Posterior cingulate gyrus (tissue), 11 donors: ENCODE measurements at places on chromosomes 7 and 10.

GRCh38 chr7:80781561-80781979 lies 137.3 kb downstream of the SEMA3C start:
- peak; percentile 86 for DNase-seq

GRCh38 chr7:102181517-102181916 lies 105.2 kb upstream of the SH2B2 start:
- no peak for DNase-seq

DNA sequence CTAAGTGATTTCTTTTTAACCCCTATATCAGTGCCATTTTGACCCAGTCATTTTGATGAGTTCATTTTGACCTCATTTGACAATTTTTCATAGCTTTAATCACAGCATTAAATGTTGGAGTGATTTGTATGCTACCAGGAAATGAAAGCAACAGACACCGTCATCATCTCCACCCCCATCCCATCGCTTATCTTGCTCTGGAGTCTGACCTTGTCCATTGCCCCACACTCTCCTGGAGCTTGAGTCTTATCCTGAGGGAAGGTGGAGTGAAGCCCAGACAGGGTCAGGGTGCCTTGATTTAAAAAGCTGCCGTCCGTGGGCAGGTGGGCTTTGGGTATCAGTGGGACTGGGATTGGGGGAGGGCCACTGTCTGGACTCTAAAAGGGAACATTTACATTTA lies 94.7 kb upstream of the JCAD start:
- DNase-seq, result no peak

GRCh38 chr10:86583983-86584382 lies 62.4 kb upstream of the WAPL start:
- no peak for DNase-seq

GRCh38 chr7:77760809-77761453 lies 37.3 kb downstream of the TMEM60 start:
- no peak for DNase-seq

DNA sequence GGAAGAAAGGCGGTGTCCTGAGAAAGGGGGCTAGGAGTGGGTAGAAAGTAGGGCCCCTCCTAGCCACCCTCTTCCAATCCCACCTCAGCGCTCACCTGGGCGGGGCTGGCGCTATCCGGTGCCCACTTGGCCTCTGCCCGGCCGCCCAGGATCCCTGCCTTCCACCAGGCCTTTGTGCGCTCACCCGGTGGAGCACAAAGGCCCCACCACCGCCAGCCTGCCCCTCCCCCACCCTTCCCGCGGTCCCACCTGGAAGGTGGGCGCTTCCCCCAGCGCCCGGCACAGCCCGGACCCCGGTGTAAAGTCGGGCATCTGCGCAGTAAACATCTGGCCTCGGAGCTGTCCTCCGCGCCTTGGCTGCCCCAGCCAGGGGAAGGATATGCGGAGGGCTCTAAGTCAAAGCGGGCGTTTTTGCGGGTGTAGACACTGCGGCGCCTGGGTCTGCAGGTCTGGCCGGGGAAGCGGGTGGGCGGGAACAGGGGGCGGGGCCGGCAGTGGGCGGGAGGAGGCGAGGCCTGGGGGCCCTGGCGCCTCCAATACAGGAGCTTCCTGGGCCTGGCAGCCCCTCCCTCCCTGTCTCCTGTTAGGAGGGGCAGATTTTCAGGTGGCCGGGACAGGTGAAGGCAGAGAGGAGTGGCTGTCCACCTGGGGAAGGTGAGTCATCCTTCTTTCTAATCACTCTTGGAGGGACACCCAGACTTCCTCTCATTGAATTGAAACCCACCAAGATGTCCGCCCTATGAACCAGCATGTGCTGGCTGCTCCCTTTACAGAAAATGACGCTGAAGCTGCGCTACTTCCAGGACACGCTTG lies 49.3 kb downstream of the PNLIPRP2 start:
- DNase-seq, result no peak

DNA sequence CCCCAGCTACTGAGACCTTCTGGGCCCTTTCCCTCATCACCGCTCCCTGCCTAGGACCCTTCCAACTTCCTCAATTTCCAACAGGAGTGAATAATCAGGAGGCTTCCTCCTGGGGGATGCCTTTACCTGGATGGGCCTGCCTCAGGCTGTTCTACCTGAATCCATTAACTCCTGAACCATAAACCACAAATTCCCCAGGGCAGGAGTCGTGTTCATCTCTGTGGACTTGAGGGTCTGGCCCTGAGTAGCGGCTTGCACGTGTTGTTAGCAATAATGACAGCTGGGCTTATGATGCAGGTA lies 105.1 kb upstream of the GPR26 start:
- DNase-seq, result no peak

DNA sequence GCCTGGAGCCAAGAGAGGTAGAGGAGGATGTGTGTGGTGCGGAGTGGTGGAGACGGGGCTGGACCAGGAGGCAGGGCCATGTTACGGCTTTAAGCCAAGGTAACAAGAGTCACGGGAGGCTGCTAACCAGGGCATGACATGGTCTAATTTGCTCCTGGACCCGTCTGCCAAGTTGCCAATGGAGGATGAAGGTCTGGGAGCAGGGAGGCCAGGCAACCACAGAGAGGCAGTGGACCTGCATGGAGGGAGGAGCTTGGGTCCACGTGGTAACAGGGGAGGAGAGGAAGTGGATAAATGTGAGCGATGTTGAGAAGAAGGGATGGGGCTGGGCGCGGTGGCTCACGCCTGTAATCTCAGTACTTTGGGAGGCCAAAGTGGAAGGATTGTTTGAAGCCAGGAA lies 31.0 kb downstream of the SRRM3 start:
- no peak for DNase-seq

DNA sequence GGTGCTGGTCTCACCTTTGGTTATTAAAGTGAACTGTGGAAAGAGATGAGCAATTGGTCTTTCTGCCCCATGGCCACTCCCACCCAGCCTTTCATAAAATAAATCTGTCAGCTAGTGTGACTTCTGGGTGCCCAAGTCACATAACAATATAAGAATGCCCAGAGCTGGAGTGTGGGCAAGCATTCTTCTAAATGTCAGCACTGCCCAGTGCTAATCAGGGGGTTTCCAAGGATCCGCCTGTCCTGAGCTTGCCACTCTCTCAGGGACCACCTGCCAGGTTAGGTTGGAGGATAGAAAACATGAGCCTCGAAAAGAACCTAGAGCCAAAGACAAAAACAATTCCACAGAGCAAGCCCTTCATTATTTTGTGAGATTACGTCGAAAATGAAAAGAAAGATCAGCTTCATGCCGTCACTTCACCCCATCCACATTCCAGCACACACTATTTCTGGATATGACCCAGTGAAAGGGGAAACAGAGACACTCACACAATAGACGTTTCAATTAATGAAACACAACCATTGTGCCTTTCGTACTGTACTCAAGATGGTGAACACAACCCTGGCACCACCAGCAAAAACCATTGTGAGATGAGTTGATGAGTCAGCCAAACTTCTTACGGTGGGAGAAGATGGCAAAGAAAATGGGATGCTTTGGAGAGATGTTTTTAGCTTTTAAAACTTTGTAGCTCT lies 30.8 kb downstream of the SCRN1 start:
- DNase-seq, result no peak

DNA sequence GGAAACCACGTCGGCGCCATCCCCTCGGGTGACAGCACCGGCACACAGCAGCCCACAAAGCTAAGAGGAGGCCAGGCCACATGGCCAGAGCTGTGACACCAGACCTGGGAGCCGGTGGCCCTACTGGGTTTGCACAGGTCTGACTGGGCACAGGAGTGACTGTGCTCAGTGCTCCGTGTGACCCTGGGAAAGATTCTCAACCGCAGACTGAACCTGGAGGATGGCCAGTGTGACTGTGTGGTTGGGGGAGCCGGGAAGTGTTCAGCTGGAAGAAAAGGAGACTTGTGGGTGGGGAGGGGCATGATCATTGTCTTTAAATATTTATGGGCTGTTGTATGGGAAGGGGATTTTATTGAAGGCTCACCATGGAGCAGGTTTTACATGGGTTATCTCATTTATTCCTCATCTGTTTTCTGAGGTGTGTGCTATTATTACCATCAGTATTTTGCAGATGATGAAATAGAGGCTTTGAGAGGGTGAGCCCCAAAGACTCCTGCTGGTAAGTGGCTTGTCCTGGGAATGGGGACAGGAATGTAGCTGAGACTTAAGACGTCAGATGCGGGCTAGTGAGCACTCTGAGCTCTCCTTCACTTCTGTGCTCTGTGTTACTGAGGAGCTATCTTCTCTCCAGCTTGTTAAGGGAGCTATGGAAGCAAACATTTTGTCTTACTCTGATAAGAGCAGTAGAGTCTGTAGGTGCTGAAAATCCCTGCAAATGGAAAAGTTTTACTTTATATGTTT lies 127.5 kb downstream of the TMEM178B start:
- no peak for DNase-seq

- DNase-seq, result no peak
Observed at GRCh38 chr10:103021150-103021899, 103.2 kb downstream of the CNNM2 start.

DNA sequence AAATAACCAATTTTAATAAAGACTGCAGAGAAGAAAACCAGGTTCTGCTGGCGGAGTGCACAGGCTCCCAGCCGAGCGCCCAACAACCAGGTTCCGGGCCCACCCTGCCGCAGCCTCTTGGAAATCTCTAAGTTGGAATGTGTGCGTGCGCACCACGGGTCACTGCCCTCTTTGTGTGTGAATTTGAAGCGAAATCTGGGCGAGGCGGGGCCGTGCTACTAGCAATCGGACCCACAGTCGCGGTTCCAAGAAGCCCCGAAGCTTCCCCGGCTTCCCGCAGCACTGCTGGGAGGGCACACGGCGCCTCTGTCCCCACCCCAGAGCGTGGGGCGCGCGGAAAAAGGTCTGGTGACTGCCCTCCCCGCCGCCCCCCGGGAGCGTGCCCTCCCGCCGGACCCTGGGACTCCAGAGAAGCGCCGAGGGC lies 666 bp upstream of the MAP3K8 start:
- DNase-seq, result no peak

- no peak for DNase-seq
Observed at GRCh38 chr7:100406767-100407166, 21.7 kb downstream of the ZCWPW1 start.

DNA sequence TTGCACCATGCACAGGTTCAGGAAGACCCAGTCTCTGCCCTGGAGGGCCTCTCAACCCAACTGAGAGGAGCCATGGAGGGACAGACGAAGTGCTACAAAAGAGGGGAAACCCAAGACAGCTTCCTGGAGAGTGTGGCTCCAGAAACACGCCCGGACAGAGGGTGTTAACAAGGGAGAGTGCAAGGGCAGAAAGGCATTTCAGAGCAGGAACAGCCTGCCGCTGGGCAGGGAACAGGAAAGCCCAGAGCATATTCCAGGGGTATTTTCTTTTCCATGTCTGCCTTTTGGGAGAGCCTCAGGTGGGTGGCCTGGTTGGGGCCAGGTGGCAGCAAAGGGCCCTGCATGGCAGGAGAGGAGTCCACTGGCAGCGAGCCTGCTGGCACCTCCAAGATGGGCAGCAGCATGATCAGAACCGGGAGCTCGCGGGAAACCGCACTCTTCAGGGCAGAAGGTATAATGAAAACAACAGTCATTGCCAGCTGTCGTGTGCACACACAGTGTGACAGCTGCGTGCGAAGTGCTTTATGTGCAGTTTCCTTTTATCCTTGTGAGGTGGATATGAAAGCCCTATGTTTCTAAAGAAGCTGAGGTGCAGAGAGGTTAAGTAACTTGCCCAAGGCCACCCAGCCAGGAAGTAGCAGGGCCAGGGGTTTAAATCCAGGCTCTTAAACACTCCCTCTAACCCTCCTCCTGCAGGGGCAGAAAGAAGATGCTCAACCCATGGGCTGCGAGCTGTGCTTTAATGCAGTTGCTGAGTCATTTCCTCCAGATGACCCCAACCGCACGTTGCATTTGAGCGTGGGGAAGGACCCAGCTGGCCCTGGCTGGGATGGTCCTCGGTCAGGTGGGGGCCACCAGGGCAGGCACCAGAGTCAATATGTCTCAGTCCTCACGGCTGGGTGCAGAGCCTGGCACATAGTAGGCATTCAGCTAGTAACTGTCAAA lies 128.6 kb downstream of the OAT start:
- no peak for DNase-seq

DNA sequence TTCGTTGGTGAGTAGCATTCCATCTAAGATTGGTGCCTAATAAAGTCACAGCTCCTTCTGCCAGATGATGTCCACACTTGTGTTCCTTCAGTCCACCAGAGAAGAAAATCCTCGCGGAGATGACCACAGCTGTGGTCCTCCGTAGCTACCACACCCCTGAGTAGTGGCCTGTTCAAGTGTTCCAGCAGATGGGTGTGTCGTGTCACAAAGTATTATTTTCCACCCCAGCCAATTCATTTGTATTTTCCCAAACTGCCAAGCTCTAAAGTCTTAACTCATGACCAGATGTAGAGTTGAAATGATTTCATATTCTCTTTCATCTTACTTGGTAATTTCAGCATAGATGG lies 251.3 kb upstream of the TCF7L2 start:
- DNase-seq, result no peak
